ENCODE measurements at places on chromosomes 11 and 22. TPM values are rescaled to one million over a fixed set of nuclear protein-coding genes. Genes with fewer than 3 reads are reported as not detected.

DNA sequence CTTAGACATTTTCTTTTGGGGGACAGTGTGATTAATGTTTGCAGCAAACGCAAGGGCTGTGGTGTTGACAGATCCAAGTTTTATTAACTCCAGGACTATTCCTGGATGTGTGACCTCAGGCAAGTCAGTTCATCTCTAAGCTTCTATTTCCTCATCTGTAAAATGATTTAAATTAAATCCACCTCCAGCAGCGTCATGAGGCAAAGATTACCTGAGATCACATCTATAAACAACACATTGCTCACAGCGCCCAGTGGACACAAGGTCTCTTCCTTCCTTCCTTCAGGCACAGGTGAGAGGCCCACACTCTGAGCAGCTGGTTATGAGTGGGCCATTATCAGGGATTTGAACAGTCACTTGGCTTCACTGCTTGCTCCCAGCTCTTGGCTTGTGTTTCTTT, 111.2 kb upstream of the RASSF10 start:
- DNase-seq = no peak

DNA sequence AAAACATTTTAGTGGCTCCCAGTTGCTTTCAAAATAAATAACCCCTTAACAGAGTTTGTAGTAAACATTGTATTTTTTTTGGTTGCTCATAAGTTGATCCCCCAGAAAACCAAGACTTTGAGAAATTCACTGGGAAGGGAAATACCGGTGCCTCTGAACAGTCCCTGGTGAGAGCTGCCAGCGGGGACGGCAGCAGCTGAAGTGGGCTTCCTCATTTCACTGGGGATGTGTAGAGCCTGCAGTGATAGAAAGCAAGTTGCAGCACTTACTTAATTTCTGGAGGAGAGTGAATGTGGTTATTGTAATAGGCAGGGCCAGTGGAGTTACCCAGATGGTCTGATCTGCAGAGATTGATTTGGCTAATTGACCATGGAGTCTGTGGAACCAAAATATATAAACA, 18.6 kb upstream of the MCHR1 start:
- DNase-seq = no peak

DNA sequence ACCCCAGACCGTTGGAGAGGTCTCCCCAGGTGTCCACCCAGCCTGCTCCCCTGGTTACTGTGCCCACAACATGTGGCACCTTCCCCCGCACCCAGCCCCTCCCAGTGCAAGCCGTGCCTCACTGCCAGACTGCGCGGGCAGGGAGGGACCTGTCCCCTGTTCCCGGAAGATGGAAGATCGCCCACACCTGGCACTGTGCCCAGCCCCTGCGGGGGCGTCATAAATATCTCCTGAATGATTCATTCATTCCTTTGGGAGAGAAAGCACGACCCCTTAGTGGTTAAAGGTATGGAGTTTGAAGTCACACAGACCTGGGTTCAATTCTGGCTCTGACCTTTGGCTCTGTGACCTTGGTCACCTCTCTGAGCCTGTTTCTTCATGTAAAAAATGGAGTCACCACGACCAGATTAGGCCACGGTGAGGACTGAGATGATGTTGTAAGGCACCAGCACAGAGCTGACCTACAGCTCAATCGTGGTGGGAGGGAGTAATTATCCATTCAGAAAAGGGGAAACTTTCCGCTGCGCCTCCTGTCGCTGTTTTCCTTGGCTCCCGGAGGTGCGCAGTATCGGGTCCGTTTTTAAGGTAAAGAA, 497 bp upstream of the SYT12 start:
- DNase-seq = no peak

The CDON gene
- 12.0 TPM for total RNA-seq

The FUT4 gene
- total RNA-seq = 5.5 TPM

The TSSK2 gene
- total RNA-seq = not detected

The ART1 gene
- not detected for total RNA-seq
